ENCODE measurements at places on chromosomes 1 and 21.

DNA sequence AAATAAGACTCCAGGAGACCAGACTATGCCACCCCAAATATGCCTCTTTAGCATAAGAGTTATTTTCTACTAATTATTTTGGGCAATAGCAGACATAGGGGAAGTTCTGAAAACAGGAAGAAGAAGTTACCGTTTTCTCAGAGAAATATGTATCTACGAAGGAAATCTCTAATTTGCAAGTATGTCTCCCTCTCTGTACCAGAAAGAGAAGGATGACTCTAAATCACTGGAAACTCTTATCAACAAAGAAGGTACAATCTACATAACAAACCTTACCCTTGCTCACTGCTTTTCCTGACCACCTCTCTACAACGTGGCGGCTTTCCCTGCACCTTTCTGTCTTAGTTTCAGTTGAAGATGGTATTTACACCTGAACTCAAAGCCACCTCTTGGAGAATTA, 49.0 kb downstream of the OMA1 start:
- DNase-seq, result no peak

- no peak for DNase-seq
Measured at GRCh38 chr1:38121231-38121680, 74.7 kb upstream of the POU3F1 start.

DNA sequence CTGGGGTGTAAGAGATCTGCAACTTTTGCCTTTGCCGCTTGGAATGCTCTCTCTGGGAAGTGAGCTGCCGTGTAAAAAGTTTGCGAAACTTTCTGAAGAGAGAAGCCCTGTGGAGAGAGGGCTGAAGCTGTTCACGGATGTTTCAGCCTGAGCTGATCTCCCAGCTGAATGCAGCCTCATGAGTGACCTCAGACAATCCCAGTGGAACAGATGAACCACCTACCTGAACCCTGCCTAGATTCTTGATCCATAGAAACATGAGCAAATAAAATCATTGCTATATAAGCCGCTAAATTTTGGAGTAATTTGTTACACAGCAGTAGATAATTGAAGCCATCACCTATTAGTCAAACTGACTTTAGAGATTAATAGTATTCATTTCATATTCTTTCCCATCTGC, 4.4 kb upstream of the ALG6 start:
- no peak for DNase-seq

- DNase-seq, result no peak
Measured at GRCh38 chr1:167345386-167345733, 124.7 kb downstream of the POU2F1 start.

GRCh38 chr1:95057351-95057750, 15.4 kb downstream of the ALG14 start:
- no peak for DNase-seq

DNA sequence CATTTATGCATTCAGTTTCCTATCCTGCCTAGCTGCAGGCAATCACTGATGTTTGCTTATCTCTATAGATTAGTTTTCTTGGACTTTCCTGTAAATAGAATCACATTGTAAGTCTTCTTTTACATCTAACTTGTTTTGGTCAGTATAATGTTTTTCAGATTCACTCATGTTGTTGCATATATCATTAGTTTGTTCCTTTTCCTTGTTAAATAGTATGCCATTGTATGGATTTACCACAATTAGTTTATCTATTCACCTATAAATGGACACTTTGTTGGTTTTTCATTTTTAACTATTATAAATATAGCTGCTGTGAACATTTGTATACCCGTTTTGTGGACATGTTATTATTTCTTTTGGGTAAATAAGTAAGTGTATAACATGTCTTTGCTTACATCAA, 44.2 kb upstream of the BACH1 start:
- no peak for DNase-seq

GRCh38 chr1:111719135-111719534, 20.1 kb downstream of the INKA2 start:
- no peak for DNase-seq

DNA sequence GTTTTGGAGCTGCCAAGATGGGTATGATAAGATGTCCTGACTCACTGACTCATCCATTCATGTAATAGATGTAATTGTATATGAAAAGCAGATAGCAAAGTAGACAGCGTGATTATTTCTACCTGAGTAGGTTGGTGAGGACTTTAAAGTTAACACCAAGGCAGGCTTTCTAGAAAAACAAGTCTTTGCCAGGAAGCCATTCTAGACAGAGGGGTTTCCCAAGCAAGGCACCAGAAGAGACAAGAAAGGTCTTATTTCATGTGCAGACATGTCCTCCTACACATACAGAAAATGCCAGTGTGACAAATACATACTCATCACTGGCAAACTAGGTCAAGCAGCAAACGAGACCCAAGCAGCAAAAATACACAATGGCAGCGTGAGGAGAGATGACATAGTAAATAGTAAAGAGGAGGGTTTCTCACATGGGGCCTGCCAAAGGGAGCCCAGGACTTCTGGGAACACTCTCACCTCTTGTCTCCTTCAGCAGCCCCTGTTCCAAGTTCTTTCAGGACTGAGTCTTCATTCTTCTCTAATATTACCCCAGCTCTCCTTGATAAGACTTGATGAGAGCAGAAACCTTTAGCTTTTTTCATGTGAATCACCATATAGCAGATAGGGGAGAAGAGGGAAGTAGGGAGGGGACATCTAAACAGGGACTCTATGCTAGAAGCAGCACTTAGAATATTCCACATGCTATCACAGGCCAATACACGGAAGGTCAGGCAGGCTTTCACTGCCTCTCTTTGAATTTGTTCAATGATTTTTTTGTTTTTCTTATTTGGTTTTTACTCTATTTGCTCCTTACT, 114.6 kb upstream of the ATP1B1 start:
- DNase-seq, result no peak

- DNase-seq, result no peak
Measured at GRCh38 chr1:187715483-187715882, 886.7 kb downstream of the PLA2G4A start.

DNA sequence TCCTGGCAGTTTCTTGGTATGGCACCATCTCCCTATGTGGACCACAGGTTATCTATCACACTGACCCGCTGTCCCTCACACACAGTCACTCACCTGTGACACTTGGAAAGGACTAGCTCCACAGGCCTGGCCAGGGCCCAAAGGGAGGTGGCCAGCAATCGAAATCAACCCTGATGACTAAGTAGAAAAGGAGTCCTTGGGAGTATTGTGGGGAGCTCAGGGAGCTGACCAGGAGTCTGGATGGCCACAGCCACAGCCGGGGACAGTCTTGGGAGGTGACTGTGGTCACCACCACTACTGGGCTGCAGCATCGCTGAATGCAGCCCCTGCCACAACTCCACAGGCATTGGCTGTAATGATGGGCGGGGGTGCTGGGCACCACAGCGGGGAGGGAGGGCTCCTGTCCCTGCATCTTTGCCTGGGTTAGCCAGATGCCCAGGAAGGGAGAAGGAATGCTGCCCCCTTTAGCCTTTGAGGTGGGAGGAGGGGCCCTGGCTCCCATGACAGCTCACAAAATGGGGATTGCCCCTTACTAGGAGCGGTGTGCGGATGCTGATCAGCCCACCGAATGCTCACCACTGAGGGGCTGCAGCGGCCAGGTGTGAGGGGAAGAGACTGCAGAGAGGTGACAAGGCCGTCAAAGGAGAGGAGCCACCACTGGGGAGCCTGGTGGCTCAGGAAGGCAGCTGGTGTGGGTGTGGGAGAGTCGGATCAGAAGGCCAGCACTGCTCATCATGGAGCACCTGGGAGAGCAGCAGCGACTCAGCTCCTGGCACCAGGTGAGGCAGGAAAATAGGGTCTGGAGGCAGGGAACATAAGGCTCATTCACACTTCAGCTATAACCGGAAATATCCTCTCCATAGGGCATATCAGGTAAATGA, 61.3 kb downstream of the H3-3A start:
- DNase-seq, result peak; percentile 77

- no peak for DNase-seq
Measured at GRCh38 chr1:226882187-226882586, 11.8 kb downstream of the PSEN2 start.

GRCh38 chr1:110610084-110610483, 3.9 kb upstream of the KCNA2 start:
- DNase-seq, result no peak

GRCh38 chr21:41442481-41443186, 16.6 kb downstream of the MX1 start:
- DNase-seq, result no peak

DNA sequence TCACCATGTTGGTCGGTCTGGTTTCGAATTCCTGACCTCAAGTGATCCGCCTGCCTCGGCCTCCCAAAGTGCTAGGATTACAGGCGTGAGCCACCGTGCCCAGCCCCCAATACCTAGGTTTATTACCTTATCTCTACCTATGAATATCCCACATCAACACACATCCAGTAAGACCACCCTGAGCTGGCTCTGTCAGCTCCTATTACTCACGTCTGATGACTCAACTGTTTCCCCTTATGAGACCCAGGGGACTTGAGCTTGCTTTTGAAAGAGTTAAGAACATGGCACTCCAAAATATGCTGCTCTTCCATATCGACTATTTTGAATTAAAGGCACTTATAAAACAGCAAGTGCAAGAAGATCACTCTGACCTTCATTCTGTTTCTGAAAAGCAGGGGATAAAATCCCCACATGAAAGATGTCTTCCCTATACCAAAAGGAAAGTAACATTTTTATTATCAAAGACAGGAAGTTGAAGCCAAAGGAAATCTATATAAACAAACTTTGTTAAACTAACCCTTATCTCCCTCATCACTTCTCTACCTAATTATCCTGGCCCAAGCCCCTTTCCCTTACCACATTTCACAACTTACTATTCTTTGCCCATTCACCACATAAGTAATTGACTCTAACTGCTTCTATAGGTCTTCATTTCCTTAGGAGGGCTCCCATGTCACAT, 41.3 kb upstream of the OSBPL9 start:
- DNase-seq, result no peak

GRCh38 chr1:40620150-40620549, 45.3 kb downstream of the RIMS3 start:
- DNase-seq, result no peak

- no peak for DNase-seq
Measured at GRCh38 chr1:164226977-164227376, 332.0 kb upstream of the PBX1 start.

DNA sequence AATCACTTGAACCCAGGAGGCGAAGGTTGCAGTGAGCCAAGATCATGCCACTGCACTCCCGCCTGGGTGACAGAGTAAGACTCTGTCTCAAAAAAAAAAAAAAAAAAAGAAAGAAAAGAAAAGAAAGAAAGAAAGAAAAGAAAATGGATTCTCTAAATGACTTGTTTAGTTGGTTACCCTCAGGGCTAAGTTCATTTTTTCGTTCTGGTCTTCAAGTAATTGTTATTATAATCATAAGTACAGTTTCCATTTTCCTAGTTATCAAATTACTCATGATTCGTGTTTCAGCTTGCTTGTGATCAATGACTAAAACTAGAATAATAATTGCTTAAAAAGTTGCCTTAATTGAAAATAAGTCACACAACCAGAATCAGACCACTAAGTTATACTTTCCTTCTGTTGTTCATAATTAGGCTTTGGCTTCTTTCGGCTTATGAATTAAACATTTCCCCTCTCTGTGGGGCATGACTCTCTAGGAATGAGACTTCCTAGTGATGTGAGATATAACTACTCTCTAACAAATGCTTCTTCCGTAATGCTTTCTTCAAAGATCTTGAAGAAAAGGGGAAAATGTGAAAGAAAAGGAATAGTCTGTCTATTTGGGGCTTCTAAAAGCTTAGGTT, 9.6 kb upstream of the RLF start:
- DNase-seq, result no peak

- no peak for DNase-seq
Measured at GRCh38 chr1:47514229-47514628, 76.4 kb downstream of the FOXD2 start.

DNA sequence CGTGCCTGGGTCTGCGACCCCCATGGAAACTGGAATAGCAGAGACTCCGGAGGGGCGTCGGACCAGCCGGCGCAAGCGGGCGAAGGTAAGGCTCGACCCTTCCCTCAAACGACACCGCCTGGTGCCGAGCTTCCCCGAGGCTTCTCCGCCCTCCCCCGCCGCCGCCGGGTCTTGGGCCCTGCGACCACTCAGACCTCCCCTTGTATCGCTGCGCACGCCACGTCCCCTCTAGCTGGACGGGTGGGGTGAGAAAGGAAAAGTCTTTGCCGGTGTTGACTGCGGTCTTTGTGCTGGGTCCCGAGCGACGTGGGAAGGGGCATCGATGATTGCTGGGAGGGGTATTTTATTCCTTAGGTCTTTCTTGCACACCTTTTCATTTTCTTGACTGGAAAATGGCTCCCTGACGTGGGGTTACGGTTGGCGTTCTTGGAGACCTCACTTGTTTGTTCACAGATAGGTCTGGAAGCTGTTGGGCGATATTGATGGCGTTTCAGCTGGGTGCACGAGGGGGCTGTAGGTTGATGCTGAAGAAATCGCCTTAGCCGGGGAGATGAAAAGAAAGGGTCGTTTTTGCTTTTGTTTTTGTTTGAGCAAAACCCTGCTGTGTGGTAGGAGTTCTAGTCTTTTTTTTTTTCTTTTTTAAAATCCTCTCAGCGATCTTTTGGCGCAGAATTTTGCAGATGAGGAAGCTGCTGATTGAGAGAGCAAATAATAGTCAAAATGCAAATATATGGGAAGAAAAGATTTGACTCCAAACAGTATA, 776 bp downstream of the KDM1A start:
- no peak for DNase-seq

GRCh38 chr1:43414634-43415223, 25.0 kb downstream of the SZT2 start:
- DNase-seq, result peak; percentile 26

- DNase-seq, result no peak
Measured at GRCh38 chr1:231094421-231094820, 54.4 kb upstream of the FAM89A start.

DNA sequence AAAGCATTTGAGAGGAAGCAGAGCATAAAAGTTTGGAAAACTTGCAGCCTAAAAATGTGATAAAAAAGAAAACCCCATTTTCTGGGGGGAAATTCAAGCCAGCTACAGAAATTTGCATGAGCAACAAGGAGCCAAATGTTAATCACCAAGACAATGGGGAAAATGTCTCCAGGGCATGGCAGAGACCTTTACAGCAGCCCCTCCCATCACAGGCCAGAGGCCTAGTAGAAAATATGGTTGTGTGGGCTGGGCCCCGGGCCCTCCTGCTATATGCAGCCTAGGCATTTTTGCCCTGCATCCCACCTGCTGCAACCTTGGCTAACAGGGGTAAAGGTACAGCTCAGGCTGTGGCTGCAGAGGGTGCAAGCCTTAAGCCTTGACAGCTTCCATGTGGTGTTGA, 299.6 kb upstream of the NCAM2 start:
- DNase-seq, result no peak

- no peak for DNase-seq
Measured at GRCh38 chr21:44049182-44049581, 37.1 kb downstream of the TRAPPC10 start.

DNA sequence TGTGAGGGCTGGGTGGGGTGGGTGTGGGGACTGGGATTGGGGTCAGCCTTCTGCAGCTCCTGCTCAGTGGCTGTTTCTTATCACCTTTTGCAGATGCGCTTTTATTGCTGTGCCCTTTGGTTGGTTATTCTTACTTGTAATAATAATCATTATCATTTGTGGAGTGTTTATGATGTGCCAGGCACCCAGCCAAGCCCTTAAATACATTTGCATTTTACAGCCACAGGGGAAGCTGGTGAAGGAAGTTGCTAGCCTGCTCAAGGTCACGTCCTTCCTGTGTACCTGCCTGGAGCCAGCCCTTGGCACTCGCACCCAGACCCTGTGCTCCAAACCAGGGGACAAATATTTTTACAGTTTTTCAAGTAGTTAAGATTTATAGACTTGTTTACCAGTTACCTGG, 144.0 kb downstream of the PGBD5 start:
- no peak for DNase-seq

GRCh38 chr21:26982767-26983166, 15.9 kb upstream of the ADAMTS5 start:
- DNase-seq, result no peak

Measured in H54 (cell line).